ENCODE measurements at places on chromosomes 1 and 21.
A peak's percentile ranks its signal among the peaks of the same experiment; 100 is the strongest.

- no peak for DNase-seq
Measured at GRCh38 chr1:190578017-190578416, 100.4 kb upstream of the BRINP3 start.

DNA sequence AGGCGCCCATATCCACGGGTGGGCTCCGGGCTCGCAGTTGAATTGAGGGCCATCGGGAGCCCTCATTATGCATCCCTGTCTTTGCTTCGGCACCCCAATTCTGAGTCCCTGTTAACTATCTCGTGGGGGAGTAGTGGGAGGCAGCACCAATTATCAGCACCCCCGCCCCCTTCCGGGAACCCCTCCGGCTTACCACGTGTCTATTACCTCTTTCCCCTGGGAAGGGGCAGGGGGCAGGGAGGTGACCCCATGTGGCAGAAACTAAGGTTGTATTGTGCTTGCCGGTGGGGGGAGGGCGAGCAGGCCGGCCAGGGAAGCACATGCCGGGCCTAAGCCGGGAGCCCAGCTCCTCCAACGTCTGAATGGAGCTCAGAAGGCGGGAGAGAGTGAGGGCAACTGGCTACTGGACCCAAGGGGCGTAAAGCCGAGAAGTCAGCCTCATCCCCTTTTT, 1.0 kb downstream of the LIN28A start:
- DNase-seq, result no peak

GRCh38 chr1:234393190-234393589, 19.9 kb downstream of the COA6 start:
- no peak for DNase-seq

DNA sequence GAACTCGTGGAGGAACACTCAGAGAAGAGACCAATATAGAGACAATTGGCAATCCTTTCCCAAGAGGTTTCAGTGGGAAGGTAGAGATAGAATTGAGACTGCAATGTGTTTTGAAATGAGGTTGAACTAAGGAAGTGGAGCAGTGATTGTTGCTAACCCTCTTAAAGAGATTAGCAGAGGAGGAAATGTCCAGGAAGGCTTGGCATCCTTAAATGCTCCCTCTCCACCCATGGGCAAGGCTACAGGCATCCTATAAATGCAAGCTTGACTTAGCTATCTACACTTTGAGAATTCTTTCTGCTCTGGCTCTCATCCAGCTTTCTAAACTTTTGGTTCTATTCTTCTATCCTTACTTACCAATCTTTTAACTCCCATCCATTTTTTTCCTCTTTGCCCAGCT, 30.3 kb upstream of the XPR1 start:
- no peak for DNase-seq

GRCh38 chr1:91697416-91697815, 188.5 kb downstream of the TGFBR3 start:
- DNase-seq, result no peak

GRCh38 chr1:84759756-84760155, 69.5 kb upstream of the SSX2IP start:
- DNase-seq, result no peak

DNA sequence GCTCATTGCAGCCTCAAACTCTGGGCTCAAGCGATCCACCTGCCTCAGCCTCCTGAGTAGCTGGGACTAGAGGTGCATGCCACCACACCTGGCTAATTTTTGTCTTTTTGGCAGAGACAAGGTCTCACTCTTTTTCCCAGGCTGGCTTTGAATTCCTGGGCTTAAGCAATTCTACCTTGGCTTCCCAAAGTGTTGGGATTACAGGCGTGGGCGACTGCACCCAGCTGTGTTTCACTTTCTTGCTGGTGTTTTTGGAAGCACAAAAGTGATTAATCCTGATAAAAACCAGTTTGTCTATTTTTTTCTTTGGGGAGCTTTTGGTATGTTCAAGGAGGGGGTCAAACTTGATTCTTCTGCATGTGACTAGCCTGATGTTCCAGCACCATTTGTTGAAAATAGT, 19.3 kb downstream of the RNF11 start:
- DNase-seq, result no peak

GRCh38 chr1:202588503-202589189, 121.6 kb downstream of the SYT2 start:
- no peak for DNase-seq

- no peak for DNase-seq
Measured at GRCh38 chr1:9652379-9653209, 1.1 kb downstream of the PIK3CD start.

DNA sequence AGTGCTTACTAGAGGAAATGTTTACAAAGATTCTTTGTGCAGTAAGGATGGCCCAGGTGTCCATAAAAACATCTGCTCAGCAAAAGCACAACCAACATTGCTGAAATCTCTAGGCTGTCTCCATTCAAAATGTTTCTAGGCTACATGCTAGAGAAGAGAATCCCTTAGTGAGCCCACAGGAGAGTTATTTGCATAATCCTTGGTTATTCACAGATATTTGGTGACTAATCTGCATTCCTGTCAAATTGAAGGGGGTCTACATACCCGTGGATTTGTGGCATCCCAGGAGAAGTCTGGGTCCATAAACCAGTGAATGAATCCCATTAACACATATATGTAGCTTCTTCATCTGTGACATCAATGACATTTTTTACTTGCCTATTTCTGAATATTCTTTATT, 261.3 kb upstream of the ESRRG start:
- no peak for DNase-seq

- DNase-seq, result no peak
Measured at GRCh38 chr1:1087351-1088028, 13.4 kb upstream of the RNF223 start.

DNA sequence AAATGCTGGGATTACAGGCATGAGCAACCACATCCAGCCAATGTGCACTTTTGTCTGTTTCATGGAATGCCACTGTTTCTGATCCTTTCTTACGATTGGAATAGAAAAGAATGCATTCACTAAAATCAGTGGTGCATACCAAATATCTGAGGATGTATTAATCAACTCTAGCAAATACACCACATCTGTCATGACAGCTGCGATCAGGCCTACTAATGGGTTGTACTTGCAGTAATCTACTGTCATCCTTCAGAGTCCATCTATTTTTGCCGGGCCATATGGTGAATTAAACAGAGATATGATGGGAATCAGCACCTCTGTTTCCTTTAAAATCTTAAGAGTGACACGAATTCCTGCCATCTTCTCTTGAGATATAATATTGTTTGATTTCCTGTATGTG, 8.5 kb upstream of the USP1 start:
- no peak for DNase-seq

DNA sequence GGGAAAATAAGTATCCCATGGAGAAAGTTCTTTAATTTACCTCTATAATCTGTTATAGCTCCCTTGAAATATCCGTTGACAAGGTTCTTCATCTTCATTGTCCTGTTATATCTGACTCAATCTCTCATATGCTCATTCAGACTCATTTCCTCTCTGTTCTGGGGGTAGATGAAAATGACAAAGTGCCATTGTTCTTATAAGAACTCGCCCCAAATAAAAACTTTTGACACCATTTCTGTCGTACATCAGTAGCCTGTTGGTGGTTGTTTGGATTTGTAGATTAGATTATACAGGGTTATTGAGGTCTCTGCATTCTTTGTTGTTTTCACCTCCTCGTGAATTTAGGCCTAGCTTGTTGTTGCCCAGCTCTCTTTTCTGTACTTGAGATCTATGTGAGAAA, 55.2 kb upstream of the IPO9 start:
- no peak for DNase-seq

DNA sequence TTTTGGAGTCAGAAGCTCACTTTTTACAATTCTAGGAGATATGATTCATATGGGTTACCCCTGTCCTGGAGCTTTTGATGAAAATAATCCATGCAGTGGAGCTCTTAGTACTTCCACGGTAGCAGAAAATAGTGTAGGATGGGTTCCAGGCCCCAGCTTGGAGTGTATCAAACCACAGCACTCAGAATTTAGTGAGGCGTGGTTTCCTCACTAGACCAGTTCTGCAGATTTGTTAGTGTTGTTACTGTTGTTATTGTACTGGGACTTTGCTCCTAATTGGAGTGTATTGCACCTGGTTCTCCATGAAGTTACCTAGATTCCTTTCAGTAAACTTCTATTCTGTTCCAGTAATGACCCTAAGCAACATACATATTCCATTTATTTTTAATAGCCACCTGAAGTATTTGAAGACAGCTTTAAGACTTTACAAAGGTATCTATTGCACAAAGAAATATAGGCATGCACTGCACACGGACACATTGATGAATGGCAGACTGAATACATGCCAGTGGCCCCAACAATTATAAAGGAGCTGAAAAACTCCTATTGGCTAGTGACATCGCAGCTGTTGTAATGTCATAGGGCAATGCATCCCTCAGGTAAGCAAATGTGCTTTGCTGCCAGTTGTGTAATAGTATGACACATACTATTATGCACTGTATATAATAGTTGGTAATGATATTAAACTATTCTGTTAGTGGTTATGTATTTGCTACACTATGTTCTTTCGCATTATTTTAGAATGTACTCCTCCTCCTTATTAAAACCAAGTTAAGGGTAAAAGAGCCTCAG, 1058.0 kb downstream of the KCNT2 start:
- DNase-seq, result no peak

GRCh38 chr1:11071463-11072215, 11.8 kb upstream of the SRM start:
- no peak for DNase-seq

DNA sequence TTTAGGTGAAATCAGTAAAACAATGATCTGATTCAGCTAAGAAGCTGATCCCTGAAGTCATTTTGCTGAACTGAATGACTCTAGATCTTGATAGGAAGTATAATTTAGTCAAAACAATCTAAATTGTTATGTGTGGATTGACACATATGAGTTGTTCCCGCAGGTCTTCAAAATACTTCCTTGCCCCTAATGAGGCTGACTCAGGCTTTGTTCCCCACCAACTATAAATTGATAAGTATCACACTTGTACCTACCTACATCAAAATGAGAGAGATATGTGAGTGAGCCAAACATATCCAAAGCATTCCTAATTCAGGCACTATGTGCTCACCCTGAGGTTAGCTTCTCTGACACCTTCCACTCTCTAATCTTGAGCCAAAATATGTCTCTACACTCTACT, 507.1 kb downstream of the PLPP3 start:
- DNase-seq, result no peak

GRCh38 chr1:21059021-21059420, 117.7 kb downstream of the EIF4G3 start:
- no peak for DNase-seq

DNA sequence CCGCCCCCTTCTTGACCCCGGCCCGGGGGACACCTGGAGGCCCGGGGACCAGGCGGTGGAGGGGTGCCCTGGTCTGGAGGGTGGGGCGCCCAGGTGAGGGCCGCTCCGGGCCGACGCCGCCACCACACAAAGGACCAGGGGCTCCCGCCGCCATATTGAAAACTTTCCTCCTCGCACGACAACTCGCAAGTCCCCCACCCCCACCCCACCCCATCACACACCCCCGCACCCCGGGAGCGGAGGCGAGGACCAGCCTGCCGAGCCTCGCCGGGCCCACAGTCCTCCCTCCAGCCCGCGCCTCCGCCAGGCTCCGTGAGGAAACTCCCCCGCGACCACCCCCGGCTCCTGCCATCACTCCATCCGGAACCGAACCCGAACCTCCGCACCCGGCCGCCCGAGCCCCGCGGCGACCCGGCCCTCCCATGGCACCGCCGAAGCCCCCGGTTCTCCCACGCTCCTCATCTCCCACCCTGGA, 733 bp downstream of the KDM5B start:
- DNase-seq, result no peak

- DNase-seq, result no peak
Measured at GRCh38 chr1:159921700-159922504, 3.4 kb downstream of the TAGLN2 start.

DNA sequence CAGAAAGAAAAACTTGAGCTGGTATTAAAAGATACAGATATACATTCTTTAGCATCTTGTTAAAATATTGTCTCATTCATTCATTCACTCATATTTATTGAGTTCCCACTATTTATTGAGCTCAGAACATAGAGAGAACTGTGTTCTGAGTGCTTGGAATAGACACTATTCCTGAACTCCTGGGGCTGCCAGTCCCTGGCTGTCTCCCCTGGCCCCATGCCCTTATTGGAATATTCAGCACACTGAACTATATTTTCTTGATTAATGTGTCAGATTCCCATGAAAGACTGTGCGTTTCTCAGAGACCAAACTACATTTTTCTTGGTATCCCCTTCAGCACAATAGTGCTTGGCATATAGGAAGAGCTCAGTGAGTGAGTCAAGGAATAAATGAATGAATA, 44.0 kb upstream of the DAB1 start:
- DNase-seq, result no peak

- no peak for DNase-seq
Measured at GRCh38 chr1:22241250-22241649, 98.4 kb upstream of the WNT4 start.

DNA sequence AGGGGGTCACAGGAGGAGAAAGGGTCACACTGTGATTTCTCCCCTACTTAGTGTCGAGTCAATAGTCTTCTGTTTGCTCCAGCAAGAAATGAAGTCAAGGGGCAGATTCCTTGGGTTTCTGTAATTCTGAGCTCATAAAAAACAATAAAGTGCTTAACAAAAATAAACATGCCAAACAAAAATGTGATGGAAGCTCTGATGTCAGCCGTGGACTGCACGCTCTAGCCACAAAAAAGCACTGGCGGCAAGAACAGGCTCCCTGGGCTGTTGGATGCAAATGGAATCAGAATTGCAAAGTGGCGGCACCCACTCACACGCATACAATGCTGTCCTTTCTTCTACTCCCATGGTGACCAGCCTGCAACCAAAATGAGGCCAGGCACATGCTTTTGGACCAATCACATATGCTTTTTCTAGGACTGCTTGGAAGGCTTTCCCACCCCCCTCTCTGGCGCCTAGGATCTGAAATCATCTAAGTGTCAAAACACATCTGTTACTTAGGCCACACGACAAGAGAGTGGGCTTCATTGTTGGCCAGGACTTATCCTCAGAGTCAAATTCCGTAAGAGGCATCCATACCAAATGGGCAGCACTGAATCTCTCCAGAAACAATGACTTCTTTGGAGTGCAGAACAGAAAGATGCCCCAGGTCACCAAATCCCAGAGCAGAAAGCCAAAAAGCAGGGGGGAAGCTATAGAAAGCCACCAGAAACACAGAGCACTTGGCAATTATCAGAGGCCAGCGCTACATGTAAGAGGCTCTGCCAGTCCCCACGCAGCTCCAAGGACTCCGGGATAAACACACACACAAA, 9.2 kb downstream of the C1orf198 start:
- DNase-seq, result no peak

DNA sequence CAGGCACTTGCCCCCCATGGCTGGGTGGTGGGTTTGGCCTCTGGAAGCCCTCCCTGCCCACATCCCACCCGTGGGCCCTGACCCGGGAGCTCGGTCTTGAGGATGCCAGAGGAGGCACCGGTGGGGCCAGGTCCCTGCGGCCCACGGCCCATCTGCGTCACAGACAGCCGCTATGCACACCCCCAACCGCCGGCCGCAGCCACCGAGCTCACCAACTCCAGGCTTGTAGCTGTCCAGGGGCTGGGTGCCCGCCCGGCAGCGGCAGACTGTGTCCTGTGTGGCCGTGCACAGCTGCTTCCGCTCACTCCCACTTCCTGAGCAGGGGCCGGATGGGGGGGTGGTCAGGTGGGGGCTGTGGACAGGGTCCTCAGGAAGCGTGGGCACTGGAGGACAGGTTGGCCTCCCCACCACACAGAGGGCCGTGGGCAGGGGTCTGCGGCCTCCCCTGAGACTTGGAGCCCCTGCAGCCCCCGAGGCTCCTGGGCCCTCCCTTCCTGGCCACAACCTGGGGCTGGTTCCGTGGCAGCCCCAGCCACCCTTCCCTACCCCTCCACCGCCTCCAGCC, 1.1 kb downstream of the TNFRSF4 start:
- DNase-seq, result no peak

GRCh38 chr1:171484760-171485374, 463 bp upstream of the PRRC2C start:
- peak; percentile 37 for DNase-seq

GRCh38 chr1:93810316-93810715, 68.7 kb downstream of the DNTTIP2 start:
- no peak for DNase-seq
